NCI-H1048 (cell line): ENCODE measurements at places on chromosomes 3 and 15.

- no peak for DNase-seq
Observed at GRCh38 chr3:135218304-135218703, 423.2 kb downstream of the EPHB1 start.

GRCh38 chr3:125129512-125129997 is 73.8 kb upstream of the HEG1 start:
- no peak for DNase-seq

DNA sequence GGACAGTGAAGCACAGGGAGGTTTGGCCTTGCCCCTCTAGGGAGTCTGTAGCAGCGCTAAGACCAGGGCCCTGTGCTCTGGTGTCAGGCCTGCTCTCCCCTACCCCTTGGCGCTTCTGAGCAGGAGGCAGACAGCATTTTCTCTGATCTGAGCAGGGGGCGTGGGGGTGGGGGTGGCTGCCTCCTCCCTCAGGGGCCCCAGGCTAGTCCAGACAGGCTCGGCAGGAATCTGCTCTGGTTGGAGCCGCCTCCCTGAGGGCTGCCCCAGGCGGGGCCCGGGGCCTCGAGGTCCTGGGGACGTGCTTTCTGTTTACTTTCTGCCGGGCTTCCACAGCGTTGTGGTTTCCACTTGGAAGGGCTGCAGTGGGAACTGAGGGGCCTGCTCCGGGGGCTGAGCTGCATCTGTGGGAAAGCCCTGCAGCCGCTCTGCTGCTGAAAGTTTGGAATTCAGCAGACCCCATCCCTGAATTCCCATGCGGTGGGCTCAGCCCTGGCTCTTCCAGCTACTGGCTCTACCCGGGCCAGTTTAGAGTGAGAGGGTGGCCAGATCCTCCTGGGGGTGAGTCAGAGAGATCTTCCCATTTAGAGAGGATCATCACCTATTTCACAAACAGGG is 105.4 kb downstream of the LINGO1 start:
- DNase-seq: no peak

DNA sequence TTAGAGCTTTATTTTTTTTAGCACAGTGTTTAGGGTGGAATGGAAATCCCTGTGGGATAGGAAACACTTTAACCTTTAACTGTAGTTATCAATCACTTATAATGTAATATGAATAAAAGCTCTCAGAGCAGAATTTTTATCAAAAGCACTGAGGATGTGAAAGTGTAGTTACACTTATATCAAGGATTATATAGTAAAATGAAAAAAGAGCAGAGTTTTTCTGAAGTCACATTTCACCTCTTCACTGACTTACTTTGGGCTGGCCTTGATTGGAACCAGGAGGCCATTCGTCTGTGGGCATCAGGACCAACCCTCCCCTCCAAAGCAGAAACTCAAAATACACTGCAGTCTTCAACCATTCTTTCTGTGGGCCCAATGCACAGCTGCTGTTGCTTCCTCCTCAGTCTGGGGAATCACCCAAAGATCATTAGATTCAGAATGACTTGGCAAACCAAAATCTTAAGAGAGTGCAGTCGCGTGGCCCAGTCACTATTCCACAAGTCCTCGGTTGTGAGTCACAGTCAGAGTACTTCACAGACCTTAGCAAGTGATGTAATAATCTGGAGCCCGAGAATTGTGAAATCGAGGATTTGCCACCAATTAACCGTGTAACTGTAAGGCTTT is 132.6 kb upstream of the COL8A1 start:
- DNase-seq: no peak

- DNase-seq: no peak
Observed at GRCh38 chr3:65930648-65931047, 108.1 kb downstream of the MAGI1 start.

- DNase-seq: no peak
Observed at GRCh38 chr3:58528629-58529028, 8.4 kb downstream of the ACOX2 start.

DNA sequence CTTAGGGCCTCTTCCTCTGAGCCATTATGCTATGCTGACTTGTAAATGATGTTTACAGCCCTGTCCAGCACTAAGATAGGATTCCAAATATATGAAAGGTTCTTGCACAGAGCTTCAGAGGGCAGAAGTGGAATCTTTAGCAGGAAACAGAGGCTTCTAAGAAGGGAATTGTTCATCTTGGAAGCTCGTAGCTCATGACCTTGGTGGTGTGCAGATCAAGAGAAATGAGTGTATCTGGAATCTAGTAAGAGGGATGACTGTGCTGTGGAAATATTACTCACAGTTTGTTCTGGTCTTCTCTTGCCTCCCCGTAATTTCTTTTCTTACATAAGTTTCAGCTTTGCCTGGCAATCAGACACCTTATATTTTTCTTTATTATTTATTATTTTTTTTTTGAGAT is 175.8 kb downstream of the SPATA16 start:
- no peak for DNase-seq

DNA sequence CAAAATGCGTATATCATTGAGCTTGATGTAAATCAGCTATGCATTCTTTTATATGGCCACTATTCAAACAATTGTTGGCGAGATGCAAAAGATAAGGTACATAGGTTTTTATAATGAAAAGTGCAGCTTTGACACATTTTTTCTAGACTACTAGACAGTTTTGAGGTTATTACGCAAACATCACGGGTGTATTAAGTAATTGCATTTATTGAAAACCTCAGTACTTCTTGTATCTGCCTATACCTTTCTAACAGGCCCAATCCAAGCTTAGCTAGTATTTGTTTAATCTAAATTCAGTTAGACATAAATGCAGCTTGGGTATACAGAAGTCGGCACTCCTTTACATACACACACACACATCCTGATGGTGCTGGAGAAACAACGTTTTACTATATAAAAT is 2.7 kb downstream of the SPESP1 start:
- DNase-seq: no peak

GRCh38 chr15:99180086-99180963 is 69.1 kb downstream of the TTC23 start:
- no peak for DNase-seq

DNA sequence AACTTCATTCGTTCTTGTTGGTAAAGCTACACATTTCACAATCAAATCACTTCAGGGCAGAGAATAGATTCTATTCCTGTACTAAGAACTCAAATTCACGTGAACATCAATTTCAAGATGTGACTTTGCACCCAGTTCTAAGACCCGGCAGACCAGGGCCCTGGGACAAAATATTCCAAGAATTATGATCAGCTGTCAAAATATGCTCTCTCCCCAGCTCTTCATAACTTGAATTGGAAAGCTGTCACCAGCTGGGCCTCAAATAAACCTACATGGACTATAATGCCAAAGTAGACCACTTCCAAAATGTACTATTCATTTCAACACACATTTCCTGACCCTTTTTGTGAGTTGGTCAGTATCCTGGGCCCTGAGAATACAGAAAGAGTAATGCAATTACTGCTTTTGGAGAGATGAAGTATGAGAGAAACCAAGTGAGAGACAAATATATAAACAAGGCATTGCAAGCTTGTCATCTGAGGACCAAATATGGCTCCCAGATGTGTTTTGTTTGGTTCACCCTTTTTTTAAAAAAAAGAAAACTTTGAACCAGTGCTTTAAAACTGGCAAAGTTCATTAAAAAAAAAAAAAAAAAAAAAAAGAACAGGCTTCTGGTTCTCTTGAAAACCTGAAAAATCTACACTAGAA is 14.9 kb downstream of the MAGI1 start:
- no peak for DNase-seq

- DNase-seq: no peak
Observed at GRCh38 chr3:114706591-114707232, 412.9 kb downstream of the TIGIT start.

DNA sequence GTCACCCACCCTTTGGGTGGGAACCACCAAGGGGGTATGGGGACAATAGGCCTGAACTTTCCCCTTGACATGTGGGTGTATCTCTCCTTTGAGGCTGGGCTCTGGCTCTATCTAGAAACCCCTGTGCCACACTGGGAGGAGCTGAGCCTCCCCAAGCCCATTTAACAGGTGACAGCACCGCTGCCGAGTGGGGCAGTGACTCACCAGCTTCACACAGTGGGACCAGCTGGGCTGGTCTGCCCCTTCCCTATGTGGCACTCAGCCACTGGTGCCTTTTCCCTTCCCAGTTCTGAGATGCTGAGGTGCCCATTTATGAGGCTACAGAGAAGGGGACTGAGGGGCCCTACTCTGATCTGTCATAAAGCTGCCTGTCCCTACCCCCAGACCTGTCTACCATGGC is 5.1 kb downstream of the PSTPIP1 start:
- no peak for DNase-seq

- peak; percentile 29 for DNase-seq
Observed at GRCh38 chr15:78811124-78811824, at the start of gene ADAMTS7. ADAMTS7 (minus strand) TSS chr15:78811464; CDS start chr15:78811220, 244 bp downstream.

DNA sequence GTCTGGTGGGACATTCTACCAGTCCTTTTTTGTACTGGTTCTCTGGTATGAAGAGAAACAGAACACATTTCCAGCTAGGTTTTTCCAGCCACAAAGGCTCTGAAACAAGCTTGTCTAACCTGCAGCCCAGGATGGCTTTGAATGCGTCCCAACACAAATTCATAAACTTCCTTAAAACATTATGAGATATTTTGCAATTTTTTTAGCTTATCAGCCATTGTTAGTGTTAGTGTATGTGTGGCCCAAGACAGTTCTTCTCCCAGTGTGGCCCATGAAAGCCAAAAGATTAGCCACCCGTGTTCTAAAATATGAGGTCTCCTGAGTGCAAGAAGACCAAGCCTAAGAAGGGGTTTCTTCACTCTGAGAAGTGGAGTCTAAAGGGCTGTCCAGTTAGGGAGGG is 18.4 kb upstream of the TIMP4 start:
- no peak for DNase-seq

- DNase-seq: no peak
Observed at GRCh38 chr3:171718493-171719185, 91.6 kb downstream of the PLD1 start.

DNA sequence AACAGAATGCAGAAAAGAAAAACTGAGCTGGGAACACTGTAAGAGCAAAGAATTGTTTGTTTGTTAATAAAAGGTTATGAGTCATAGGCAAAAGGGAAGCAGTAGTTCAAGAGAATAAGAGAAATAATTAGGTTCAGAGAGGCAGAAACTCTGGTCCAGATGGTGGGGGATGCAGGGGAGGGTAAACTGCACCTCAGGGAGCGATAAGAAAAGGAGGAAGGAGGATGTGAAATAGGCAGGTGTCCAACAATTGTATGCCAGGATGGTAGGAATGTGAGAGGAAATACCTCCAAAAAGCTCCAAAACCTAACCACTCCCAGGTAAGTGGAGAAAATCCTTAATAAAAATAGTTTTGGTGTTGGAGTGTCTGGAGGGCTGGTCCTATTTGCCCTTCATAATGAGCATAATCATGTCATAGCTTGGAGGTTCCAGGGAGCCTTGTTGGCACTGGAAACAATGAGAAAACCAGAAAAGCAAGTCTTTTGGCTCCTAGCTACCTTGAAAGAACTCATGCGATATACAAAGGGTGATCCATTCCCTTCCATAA is 405.4 kb upstream of the TBL1XR1 start:
- DNase-seq: no peak

- DNase-seq: no peak
Observed at GRCh38 chr3:73249047-73249446, 187.6 kb downstream of the EBLN2 start.

- no peak for DNase-seq
Observed at GRCh38 chr15:29805708-29806104, 16.6 kb downstream of the TJP1 start.

- no peak for DNase-seq
Observed at GRCh38 chr3:157312376-157312745, 124.3 kb upstream of the PTX3 start.

GRCh38 chr3:78963771-78964170 is 804.0 kb downstream of the ROBO1 start:
- no peak for DNase-seq

DNA sequence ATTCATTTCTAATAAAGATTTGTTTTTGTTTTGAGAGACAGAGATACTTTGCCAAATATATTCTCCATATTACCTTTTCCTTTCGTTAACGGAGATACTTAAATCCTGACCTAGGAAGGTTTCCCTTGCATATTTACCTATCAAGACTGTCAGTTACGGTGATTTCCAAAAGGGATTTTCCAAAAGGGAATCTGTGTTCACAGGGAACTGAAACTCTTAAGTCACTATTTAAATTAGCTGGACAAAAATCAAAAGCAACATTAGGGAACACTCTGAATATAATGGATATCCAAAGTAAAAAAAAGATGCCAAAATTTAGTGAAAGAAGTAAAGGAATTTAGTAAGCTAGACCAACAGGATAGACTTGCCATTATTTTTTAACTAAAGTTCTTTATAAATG is 576 bp downstream of the LRRFIP2 start:
- no peak for DNase-seq

GRCh38 chr3:101170806-101171558 is 149.4 kb downstream of the IMPG2 start:
- DNase-seq: no peak

DNA sequence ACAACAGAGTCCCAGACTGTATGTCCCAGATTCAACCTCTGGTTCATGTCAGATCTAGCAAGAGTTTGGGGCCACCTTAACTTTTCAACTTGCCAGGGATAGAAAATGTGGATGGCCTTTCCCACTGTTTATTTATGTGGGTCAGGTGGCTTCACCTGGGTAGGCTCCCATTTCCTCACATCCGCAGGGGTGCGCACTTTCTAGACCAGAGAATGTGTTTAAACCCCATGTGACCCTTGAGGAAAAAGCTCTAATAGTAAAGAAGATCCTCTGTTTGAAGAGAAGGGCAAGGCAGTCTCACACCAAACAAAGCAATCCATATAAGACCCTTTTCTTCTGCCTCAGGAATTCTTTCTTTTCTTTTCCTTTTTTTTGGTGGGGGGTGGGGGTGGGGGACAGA is 167.2 kb upstream of the TSC22D2 start:
- no peak for DNase-seq

GRCh38 chr15:39301589-39301999 is 279.3 kb upstream of the THBS1 start:
- DNase-seq: no peak

DNA sequence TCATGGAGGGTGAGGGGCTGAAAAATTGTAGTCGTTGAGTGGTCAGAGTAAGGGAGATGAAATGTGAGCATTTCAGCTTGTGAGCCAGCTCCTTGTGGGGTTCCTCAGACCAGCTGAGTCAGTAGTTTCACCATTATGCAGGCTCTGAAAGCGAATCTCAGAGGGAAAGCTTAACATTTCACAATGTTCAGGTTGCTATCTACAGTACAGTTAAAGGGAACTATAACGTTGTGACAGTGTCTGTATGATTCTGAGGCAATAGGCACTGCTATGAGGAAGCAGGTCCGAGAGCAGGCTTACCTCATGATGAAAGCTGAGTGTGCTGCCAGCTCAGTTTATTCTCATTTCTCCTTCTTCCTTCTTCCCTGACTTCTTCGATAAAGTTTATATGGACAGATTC is 469.6 kb downstream of the EDEM1 start:
- DNase-seq: no peak
